Thoracic aorta (tissue), 2 donors: ENCODE measurements at places on chromosomes 11 and 22. TPM values are rescaled to one million over a fixed set of nuclear protein-coding genes. Genes with fewer than 3 reads are reported as not detected.

DNA sequence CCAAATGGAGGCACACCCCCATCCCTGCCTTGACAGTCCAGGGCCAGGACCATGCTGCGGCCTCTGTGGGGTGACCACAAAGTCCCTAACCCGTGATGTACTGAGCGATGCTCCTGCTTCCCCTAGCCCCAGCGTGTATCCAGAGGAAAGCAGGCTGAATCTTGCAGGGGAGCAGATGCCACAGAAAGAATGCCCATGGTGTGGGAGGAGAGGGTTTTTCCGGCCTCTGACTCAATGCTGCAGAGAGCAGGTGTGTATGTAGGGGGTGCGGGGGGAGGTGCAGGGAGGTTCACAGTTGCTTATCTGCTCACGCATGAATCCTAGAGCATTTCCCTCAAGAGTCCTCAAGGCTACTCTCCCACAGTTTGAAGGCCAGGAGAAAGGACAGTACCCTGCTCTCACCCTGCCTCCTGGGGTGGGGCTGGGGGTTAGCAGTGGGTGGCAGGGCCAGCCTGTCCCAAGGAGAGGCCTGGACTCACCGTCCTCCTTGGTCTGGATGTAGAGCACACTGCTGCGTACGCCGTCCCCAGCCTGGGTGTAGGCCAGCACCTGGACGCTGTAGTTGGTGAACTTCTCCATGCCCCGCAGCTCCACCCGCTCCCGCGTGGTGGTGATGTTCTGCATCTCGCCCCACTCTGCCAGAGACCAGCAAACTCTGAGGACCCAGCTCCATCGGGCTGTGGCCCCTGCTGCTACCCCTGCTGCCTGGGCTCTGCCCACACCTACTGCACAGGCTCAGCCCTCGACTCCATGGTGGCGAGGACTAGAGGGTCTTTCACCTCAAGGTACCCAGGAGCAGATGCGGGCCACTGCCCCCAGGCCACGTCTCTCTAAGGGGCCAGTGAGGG lies 130.8 kb downstream of the CEP164 start:
- H3K4me1 ChIP-seq = no peaks in the 10 kb centered on the region
- H3K36me3 ChIP-seq = no peaks in the 10 kb centered on the region
- no peak overlapping the region for H3K4me3 ChIP-seq
- no peak overlapping the region for H3K27ac ChIP-seq
- H3K27me3 ChIP-seq = no peaks in the 10 kb centered on the region
- DNase-seq = no peak

DNA sequence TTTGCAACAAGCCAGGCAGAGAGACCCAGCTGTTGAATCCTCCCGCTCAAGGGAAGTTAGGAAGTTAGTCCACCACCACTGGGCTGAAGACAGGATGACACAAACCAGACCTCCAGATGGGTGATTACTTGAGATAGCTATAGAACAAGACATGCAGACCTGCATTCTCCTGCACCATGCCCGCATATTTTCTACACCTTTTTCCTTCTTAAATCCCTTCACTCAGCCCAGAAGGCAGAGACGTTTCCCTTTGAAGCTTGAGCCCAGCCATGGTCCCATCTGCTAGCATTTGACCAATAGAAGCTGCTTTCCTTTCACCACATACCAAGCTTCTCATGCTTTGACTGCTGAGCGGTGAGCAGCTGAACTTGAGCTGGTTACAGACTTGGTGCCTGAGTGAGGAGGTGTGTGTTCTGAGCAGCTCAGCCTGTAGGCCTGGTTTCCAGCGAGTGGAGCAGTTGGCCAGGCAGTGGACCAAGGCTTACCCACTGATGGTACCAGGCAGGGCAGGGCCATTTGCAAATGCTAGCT lies 29.2 kb upstream of the CBX6 start:
- no peaks in the 10 kb centered on the region for H3K36me3 ChIP-seq
- no peak overlapping the region for H3K27ac ChIP-seq
- no peaks in the 10 kb centered on the region for H3K4me1 ChIP-seq
- H3K27me3 ChIP-seq = no peaks in the 10 kb centered on the region

GRCh38 chr11:3849297-3849874 lies 6.1 kb upstream of the STIM1 start:
- H3K4me1 ChIP-seq = peaks cover 5% of the 10 kb centered on the region
- no peaks in the 10 kb centered on the region for H3K36me3 ChIP-seq
- DNase-seq = no peak
- no peaks in the 10 kb centered on the region for H3K27me3 ChIP-seq
- no peak overlapping the region for H3K27ac ChIP-seq

GRCh38 chr22:39514373-39514973 lies 5.9 kb upstream of the ATF4 start:
- no peaks in the 10 kb centered on the region for H3K27me3 ChIP-seq
- H3K36me3 ChIP-seq = peaks cover 38% of the 10 kb centered on the region
- H3K4me1 ChIP-seq = peaks cover 16% of the 10 kb centered on the region
- no peak overlapping the region for H3K4me3 ChIP-seq

The ARHGEF17 gene
- total RNA-seq = 244 TPM

The CSNK2A3 gene
- 1.1 TPM for total RNA-seq

The NPAS4 gene
- 6.6 TPM for total RNA-seq
